Cerebellum (tissue), 4 donors: ENCODE measurements at places on chromosomes 2 and 18.

DNA sequence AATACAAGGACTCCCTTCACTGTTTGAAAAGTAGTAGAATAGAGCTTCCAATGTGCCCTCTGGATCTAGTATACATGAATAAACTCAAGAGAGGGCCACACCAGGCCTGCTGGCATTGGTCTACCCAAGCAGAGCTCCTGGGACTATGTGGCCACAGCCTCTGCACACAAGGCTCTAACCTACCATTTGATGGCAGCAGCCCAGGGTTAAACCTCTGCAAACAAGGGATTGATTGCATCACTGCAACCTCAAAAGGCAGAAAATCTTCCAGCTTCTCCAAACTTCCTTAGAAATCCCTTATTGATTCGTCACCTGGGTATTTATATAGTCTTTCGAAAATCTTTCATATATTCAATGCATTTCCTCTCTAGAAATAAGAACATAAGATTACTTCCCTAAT lies 147.6 kb upstream of the SETBP1 start:
- no peak for DNase-seq

DNA sequence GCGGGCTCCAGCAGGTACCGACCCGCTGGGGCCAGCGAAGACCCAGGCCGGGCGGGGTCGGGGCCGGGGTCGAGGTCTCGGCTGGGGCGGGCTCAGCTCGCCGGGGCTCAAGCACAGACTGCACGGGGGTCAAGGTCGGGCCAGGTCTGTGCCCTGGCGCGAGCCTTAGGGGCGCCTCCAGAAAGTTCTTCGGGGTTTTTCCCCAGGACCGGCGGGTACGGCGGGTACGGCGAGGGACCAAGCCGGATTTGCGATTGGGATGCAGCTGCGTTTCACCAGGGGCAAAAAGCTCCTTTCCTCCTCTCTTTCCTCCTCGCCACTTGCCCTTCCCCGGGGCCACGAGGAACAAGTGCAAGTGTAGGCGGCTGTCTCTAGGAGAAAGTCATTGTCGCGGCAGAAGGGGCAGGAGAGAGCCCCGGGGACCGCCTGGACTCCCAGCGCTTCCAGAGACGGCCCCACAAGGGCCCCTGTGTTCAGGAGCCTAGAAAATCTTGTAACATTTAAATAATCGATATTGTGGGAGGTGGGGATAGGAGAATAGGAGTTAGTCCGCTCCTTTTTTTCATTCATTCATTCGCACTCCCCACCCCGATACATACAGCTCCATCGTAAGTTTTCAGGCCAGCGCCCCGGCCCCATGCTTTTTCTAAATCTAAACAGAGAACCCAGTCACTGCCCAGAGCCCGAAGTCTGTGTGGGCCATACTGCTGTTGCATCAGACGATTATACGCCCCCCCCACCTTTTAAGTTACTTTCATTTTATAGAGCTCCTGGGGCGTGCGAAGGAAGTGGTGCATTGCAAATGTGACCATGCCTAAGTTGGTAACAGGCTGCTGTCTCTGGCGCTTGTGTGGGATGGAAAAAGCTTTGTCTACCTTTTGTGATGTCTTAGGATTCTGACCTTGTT lies 679 bp downstream of the PMAIP1 start:
- DNase-seq: no peak

- DNase-seq: no peak
These were observed 77.6 kb downstream of the ASB1 start for GRCh38 chr2:238504181-238504931.

GRCh38 chr2:42218712-42219111 lies 49.6 kb downstream of the EML4 start:
- no peak for DNase-seq

DNA sequence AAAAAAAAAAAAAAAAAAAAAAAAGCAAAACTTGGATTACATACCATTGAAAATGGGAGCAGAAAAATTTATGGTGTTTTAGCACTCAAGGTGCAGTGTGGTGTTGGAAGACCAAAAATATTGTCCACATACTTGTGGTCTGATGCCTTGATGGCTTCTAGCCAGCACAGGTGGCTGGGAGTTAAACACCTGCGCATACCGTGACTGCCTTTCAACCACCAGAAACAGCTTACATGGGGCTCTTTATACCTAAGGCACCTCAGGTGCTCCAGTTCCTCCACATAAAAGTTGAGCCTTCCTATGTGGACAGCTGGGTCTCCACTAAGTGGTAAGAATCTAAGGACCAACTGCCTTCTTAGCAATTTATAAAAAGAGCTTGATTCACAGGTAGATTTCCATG lies 802.6 kb upstream of the CELF4 start:
- no peak for DNase-seq

DNA sequence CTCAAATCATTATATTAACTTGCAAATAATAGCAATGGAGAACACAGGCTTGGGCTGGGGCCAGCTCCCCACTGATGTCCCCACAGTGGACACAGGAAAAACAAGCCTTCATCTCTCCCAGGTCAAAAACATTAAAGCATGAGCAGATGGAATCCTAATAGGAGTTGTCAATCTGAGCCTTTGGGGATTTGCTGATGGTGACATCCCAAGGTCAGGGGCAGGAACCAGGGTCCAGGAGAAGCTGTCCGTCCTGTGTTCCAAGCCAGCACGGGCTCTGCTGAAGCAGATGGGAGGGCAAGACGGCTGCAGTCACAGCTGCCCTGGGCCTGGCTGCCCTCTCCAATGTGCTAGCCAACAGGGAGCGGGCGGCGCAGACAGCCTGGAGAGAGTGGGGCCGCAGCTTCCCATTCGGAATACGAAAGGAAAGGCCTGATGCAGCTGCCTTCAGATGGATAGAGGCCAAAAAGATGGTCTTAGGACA lies 135.5 kb downstream of the NDUFA10 start:
- peak; percentile 14 for DNase-seq

GRCh38 chr18:59940068-59940467 lies 40.3 kb downstream of the PMAIP1 start:
- DNase-seq: no peak

GRCh38 chr2:96098900-96099590 lies 17.3 kb downstream of the ADRA2B start:
- DNase-seq: no peak

DNA sequence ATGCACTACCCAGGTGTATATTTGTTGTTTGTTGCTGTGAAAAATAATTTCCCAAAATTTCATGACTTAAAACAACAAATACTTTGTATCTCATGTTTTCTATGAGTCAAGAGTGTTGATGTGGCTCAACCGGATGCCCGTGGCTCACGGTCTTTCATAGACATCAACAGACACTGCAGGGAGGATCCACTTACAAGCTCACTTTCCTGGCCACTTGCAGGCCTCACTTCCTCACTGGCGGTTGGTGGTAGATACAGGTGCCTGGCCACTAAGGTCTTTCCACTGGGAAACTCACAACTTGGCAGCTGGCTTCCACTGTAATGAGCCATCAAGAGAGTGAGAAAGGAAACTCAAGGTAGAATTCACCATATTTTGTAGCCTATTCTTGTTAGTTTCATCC lies 662.9 kb downstream of the IRS1 start:
- no peak for DNase-seq

DNA sequence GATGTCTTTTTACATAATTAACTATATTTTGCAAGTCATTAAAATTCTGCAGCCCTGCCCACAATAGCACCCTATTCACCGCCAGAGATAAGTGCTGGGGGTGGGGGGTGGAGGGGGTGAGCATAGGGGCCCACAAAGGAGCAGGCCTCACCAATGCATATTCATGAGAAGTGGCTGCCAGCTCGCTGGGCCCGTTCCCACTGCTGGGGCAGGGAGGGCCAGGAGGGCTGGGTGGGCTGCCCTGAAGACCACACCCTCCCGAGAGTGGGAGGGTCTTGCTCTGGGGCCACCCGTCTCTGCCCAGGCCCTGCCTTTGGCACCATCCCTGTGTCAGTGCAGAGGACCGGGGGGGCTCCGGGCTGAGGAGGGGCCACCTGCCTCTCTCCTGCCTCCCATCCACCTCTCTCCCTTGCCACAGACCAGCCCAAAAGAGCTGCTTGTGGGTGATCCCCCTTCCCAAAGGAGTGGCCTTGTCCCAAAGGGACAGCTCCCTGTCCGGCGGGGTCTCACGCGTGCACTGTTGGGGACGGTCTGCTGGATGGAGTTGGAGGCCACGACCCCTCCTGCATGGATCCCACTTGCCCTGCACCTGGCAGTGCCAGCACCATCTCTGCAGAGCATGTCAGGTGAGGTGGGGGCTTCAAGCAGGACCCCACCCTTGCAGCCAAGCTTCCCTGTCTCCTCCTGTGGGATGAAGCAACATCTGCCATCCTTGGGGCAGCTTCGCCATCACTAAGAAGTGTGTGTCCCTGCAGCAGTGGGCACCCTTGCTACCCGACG lies 138.8 kb upstream of the GPC1 start:
- DNase-seq: no peak

- no peak for DNase-seq
These were observed 20.3 kb downstream of the ANKRD30B start for GRCh38 chr18:14768241-14768640.

DNA sequence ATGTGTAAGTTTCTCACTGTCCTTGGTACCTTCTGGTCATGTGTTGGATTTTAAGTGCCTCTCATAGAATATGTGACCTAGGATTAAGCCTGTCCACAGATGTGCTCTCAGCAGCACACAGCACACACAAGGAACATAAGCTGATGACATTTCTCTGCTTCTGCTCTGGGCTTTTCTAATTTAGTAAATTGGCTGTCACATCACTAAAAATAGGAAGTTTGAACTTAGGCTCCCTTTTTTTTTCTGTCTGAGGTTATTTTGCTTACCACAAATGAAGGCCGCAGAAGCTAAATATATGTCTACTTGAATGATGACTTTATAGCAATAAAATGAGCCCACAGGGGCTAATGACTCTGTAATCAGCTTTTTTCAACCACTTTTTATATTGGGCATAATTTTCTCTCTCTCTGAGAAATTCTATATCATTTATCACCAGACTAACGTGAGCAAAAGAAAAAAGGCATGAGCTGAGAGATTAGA lies 150.2 kb upstream of the KLHL14 start:
- DNase-seq: no peak

- DNase-seq: no peak
These were observed 80.3 kb downstream of the TPO start for GRCh38 chr2:1493431-1494126.

- no peak for DNase-seq
These were observed 10.0 kb downstream of the INPP4A start for GRCh38 chr2:98454500-98455235.

DNA sequence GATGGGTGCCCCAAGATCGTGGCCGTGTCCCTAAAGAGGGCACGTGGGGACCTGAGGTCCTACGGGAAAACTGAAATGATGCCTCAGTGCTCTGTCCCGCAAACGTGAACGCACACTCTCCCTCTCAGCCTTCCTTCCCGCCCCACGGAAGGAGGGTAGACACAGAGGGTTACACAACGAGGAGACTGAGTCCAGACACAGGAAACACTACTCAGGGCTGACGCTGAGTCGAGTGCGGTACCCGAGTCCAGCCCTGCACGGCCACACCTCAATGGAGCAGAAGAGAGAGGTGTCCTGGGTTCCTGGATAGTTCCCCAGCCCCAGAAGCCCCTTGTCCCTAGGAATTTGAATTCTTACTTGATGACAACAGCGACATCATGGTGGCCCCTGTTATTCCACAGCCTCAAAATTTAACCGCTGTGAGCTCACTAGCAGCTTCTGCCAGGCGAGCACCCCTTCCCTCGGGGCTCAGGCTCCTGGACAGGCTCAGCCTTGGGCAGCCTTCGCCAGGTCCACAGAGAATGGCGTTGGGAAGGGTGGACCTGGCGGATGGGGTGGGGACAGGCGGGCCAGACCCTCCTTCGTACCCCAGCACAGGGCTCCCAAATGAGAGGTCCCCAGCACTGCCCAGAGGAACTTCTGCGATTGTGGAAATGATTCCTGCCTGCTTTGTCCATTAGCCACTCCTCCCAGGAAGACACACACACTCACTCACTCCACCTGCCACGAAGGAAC lies 980 bp upstream of the RNPEPL1 start:
- no peak for DNase-seq

DNA sequence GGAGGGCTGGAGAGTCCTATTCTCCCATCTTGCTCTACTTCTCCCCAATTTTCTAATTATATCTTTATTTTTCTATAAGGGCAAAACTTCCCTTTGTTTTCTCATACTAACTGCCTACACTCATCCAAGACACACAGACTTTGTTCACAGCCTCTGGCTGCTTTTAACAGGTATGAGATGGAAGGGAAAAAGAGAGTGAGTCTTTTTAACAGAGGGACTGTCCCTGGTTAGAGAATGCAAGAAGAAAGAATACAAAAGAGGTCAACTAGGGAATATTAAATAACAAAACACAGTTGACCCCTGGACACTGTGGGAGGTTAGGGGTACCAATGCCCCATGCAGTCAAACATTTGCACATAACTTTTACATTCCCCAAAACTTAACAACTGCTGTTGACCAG lies 41.8 kb downstream of the SP100 start:
- DNase-seq: no peak

- DNase-seq: no peak
These were observed 119.0 kb upstream of the ZBTB14 start for GRCh38 chr18:5414546-5414945.

DNA sequence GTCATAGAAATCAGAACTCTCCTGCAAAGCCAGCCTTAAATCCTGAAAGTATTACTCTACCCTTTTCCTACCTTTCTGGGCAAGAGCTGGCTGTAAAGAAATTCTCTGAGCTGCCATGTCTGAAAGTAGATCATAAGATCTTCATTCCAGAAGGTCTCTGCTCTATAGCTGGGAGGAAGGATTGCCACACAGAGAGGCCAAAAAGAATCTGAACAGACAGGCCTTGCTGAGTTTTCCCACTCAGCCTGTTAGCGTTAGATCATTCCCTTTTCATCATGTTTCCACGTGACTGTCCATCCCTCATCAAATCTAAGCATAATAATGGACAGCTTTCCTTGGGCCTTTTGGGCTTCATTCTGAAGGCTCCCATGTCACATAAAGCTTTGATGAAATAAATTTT lies 43.2 kb upstream of the FHL2 start:
- no peak for DNase-seq

DNA sequence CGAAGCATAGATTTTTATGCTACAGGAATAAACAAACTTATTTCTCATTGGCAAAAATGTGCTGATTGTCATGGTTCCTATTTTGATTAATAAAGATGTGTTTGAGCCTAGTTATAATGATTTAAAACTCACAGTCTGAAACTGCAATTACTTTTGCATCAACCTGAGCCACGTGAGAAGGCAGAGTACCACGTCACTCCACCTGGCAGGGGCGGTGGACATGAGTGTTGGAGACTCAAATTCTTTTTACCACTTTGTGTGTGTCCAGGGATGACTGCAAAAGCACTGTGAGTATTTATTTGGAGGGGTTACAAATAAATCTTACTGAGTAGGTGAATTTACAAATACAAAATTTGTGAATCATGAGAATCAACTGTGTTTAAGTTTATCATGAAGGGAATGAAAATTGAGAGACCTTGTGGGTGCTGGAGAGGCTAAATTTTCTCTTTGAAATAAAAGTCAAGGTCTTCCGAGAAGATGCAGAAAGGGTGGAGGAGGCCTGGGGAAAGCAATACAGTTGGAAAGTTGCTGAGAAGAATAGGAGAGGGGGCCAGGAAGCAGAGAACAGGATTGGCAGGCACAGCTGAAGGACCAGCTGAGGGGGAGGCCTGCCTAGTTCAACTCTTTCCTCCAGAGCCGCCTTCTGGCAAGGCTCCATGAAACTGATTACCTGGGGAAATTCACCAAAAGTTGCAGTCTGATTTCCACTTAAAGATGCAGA lies 316.4 kb downstream of the MYCN start:
- DNase-seq: no peak
